ENCODE measurements at places on chromosomes 4 and X. TPM values are rescaled to one million over a fixed set of nuclear protein-coding genes. Genes with fewer than 3 reads are reported as not detected.

DNA sequence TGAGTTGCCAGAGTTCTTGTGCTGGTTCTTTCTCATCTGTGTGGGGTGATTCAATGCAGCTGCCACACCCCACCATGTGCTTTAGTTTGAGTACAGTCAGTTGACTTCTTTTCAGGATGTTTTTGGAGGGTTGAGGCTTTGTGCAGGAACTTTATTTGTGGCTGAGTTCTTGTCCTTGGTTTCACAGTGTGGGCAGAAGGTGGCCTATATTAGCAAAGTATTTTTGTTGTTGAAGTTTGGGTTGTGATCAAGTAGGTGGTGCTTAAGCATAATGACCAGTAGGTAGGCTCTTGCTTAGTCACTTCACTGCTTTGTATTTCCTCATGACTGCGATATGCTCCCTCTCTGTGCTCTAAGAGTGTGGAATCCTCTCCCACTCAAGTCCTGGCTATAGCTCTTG lies 80.3 kb downstream of the ARHGAP24 start:
- DNase-seq = no peak

Gene DKK2
- 9.1 TPM for total RNA-seq

- no peak for DNase-seq
These were observed 50.8 kb downstream of the SLC2A9 start for GRCh38 chr4:9970399-9971011.

Gene PNPLA4
- 1.9 TPM for total RNA-seq

DNA sequence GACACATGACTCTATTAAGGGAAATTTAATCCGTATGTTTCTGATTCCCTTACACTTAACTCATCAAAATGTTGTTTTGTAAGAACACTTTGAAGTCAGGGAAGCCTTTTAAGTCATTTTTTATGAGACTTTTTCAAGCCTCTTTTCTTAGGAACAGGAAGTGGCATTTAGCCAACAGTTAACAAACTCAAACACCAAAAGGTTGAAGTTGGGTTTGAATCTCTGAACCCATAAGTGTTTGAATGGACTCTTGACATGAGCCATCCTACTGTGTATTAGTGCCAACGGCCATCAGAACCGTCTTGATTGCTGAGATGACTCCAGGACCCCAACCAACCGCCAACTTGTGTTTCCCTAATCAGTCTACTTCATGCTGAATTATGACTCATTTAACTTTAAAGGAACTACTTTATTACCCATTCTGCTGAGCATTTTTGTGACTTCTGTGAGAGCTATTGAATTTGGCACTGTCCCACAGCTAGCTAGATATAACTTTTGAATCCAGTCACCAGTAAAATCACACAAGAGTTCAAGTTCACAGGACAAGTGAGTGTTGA lies 209.1 kb upstream of the FAT1 start:
- no peak for DNase-seq

DNA sequence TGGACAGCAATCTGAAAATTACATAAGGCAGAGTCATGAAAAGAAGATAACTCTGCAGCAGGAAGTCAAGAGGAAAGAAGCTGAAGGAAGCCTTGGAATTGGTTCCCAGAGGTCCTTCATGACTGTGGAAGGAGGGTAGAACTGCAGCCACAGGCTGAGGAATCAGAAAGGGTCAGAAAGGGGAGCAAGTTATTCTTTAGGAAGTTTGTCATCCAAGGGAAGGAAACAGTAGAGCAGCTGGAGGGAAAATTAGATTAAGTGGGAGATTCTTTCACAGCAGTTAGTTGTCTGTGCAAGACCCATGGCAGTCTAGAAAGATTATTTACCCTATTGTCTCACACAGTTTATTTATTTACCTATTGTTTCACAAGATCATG lies 9.3 kb upstream of the ADH1C start:
- DNase-seq = no peak

DNA sequence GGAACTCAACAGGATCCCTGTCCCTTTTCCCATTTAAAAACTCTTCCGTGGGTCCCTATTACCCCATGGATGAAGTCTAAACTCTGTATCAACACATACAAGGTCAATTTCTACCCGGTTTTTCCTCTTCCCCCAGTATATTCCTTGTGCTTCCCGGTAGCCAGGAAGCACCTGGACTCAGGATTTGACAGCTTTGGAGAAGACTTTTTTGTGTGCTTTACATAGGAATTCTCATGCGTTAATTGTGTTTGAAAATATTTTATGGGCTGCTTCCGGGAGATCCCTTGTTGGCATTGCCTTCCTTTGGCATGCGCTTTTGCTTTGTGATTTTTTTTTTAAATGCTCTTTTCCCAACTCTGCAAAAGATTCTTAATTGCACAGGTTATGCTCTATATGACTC lies 7.2 kb downstream of the SMS start:
- no peak for DNase-seq

DNA sequence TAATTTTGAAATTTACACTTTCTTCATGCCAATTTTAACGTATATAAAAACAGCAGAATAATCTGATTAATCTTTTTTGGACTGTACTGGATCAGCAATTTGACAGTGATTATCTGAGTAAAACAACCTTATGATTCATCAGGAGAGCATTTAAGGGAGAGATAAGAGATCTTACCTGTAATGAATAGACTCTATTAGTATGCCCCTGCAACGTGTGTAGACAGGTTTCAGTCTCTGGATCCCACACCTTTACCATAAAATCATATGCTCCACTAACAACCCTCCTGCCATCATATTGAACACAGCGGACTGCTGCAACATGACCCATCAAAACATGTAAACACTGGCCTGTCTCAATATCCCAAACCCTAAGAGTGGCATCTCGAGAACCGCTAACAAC lies 210.1 kb downstream of the FBXW7 start:
- DNase-seq = no peak

- no peak for DNase-seq
These were observed 35.0 kb upstream of the FHL1 start for GRCh38 chrX:136112286-136112685.

GRCh38 chr4:144203155-144203554 lies 62.6 kb upstream of the GYPA start:
- no peak for DNase-seq

GRCh38 chr4:184765473-184766340 lies 31.8 kb upstream of the CENPU start:
- no peak for DNase-seq

- no peak for DNase-seq
These were observed 1.2 kb downstream of the ELF2 start for GRCh38 chr4:139175646-139176301.

Gene SSX4B
- not detected for total RNA-seq

DNA sequence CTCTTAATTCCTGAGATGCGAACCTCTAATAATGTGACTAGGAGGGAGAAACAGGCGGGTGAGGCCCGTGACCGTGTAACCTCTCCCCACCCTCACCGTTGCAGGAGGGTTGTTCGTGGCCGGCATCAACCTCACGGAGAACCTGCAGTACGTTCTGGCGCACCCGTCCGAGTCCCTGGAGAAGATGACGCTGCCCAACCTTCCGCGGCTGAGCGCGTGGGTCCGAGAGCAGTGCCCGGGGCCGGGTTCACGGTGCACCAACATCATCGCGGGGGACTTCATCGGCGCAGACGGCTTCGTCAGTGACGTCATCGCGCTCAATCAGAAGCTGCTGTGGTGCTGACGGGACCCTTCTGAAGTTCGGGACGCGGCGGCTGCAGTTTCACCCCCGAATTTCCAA lies 17.8 kb downstream of the PLCXD1 start:
- peak; percentile 66 for DNase-seq

Gene RAB40AL
- 3.0 TPM for total RNA-seq

GRCh38 chr4:6582889-6583490 lies 8.0 kb downstream of the MAN2B2 start:
- no peak for DNase-seq

GRCh38 chr4:19317377-19317776 lies 934.3 kb upstream of the SLIT2 start:
- no peak for DNase-seq

GRCh38 chr4:184937745-184938144 lies 80.5 kb upstream of the HELT start:
- DNase-seq = no peak

GRCh38 chr4:162201673-162202072 lies 37.9 kb upstream of the FSTL5 start:
- DNase-seq = no peak

Gene PCDH7
- 156 TPM for total RNA-seq

Gene GLOD5
- not detected for total RNA-seq

DNA sequence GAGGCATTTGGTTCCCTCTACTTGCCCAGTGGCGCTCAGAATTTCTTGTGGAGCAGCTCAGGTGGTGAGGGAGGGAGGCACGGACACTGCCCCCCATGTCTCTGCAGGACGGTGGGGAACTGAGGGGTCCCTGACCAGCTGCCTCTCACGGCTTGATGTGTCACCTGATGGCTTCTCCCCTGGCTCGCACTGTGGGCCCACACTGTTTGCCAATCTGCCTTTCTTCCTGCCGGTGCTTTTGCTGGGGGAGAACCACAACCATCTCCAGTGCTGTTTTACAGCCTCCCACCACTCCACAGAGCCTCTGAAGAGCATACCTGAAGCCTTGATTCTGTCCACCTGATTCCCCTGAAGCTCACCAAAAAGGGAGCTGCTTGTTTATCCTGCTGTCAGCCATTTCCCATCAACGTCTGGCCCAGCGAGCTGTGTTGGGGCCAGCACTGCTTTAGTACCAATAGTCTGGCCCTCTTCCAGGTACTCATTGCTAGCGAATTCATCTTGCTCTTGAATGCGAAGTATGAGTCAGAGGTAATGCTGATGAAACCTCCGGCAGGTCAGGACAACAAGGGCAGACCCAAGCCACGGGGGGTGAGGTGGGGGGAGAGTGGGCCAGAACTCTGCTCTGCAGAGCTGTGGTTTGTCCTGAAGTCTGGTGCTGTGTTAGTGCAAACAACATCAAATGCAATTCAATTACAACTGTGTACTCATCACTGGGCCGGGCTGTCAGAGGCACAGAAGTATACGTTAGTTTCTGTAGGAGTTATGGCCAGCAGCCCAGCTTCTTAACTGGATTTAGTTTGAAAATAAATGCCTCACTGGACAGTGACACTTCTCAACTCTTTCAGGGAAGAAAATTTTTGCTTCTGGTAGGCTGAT lies 208.3 kb upstream of the JADE1 start:
- peak; percentile 86 for DNase-seq

Gene PTPN13
- 9.9 TPM for total RNA-seq

- DNase-seq = no peak
These were observed 204.1 kb downstream of the LDB2 start for GRCh38 chr4:16694173-16694883.

DNA sequence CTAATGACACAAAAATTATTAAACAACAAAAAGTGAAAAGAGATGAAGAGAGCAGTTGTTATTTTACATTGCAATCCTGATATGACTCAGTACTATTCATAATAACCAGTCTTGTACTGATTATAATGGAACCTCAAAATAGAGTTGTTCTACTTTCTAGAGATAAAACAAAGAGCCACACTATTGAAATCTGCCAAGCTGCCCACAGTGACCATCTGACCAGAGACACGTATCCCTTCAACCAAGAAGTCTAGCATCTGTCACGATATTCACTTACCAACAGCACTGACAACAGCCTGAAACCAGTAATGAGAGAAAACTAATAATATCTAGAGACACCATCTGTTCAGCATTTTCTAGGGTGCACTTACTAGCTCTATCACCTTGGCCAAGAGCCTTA lies 466.7 kb downstream of the NKX6-1 start:
- no peak for DNase-seq

DNA sequence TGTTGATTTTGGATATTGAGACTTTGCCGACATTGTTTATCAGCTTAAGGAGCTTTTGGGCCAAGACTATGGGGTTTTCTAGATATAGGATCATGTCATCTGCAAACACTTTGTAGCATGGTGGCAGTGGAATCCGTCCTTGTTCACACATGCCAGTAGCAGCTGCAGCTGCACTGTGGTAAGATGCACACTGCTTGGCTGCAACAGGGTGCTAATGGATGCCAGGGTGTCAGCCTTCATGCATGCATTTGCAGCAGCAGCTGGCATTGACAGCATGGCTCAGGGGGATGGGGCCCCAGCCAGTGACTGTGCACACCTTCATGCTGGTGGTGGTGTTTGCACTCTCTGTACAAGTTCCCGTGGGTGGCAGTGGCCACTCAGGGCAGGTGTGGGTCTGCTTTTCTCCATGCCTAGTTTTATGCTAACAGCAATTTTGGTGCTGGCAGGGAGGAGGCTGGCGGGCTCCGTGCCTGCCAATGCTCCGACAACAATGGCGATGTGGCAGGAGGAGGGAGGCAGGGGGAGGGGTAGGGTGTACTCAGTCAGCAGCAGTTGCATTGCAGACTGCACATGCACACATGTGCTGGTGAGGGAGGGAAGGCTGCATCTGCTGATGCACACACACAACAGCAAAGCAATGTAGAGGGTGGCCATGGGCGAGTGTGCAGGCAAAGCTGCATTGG lies 37.5 kb downstream of the BEX3 start:
- DNase-seq = no peak

DNA sequence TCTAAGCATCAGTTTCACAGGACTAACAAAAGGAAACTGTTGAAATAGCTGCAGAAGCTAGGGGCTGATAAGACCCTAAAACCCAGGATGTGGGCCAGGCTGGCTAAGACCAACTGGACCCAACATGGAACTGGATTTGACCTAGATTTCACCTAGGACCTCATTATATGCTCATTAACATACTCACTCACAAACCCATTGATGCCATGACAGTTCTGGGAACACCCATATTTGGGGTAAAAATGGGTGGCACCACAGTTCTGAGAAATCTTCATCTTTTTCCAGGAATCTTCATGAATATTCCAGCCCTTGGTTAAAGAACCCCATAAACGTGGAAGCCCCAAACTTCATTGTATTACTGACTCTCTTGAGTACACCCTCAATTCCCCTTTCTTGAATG lies 41.1 kb downstream of the HSD17B13 start:
- DNase-seq = no peak

Gene CT47B1
- not detected for total RNA-seq

DNA sequence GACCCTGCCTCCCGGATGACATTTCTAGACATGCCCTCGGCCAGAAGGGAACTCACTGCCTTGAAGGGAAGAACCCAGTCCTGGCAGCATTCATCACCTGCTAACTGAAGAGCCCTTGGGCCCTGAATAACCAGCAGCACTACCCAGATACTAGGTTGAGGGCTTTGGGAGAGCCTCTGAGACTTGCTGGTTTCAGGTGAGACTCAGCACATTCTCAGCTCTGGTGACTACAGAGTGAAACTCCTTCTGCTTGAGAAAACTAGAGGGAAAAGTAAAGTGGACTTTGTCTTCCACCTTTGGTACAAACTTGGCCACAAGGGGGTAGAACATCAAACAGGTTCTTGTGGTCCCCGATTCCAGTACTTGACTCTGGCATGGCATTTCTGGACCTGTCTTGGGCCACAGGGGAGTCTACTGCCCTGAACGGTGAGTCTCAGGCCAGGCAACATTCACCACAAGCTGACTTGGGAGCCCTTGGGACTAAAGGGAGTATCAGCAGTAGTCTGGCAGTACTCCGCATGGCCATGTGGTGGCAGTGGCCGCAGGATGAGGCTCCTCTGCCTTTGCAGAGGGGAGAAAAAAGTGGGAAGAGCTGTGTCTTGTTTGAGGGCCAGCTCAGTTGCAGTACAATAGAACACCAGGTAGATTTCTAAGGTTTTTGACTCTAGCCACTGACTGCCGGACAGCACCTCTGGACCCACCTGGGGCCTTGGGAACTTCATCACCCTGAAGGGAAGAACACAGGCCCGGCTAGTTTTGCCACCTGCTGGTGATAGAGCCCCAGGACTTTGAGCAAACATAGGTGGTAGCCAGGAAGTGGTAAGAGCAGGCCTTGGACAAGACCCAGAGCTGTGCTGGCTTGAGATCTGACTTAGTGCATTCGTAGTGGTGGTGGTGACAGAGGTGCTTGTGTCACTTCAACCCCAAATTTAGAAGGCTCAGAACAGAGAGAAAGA lies 414.8 kb downstream of the OPHN1 start:
- no peak for DNase-seq

Gene ZNF630
- 4.6 TPM for total RNA-seq

Gene LANCL3
- total RNA-seq = 7.2 TPM

- no peak for DNase-seq
These were observed 3.1 kb downstream of the PPA2 start for GRCh38 chr4:105470766-105471165.

Measured in sigmoid colon (tissue), 7 donors.